ENCODE measurements at places on chromosomes 13 and 19. TPM values are rescaled to one million over a fixed set of nuclear protein-coding genes. Genes with fewer than 3 reads are reported as not detected.

Gene MADCAM1
- 1.4 TPM for polyA plus RNA-seq

Gene CYP4F8
- polyA plus RNA-seq = not detected

Gene STARD13
- polyA plus RNA-seq = 15.0 TPM

Gene C19orf81
- polyA plus RNA-seq = not detected

Gene SEMA6B
- 1.5 TPM for polyA plus RNA-seq

Gene PSG4
- not detected for polyA plus RNA-seq

Gene FFAR3
- polyA plus RNA-seq = not detected

Measured in aorta (tissue), 5 donors.